Neural crest cell (in vitro differentiated cells): ENCODE measurements at places on chromosomes 13 and 19. TPM values are rescaled to one million over a fixed set of nuclear protein-coding genes. Genes with fewer than 3 reads are reported as not detected.

The DIAPH3 gene
- 16.4 and 17.3 TPM in 2 replicates for total RNA-seq

The ZNF560 gene
- 0.12 TPM in 1 of 2 replicates, not detected in the other for total RNA-seq

The NKPD1 gene
- total RNA-seq = 0.16 and 0.39 TPM in 2 replicates

The PGLYRP2 gene
- not detected in 2 replicates for total RNA-seq

The SWSAP1 gene
- 2.9 and 3.5 TPM in 2 replicates for total RNA-seq

The ICAM1 gene
- 0.14 and 0.23 TPM in 2 replicates for total RNA-seq

The SIAH3 gene
- total RNA-seq = 0.36 and 0.42 TPM in 2 replicates

The OR7G1 gene
- total RNA-seq = not detected in 2 replicates

The ZNF583 gene
- total RNA-seq = 9.2 and 9.8 TPM in 2 replicates

The LRRC63 gene
- total RNA-seq = 0.37 and 0.52 TPM in 2 replicates

The ZNF382 gene
- total RNA-seq = 22.1 and 24.7 TPM in 2 replicates

The CAPS gene
- total RNA-seq = 1.6 and 2.6 TPM in 2 replicates

The ACER1 gene
- not detected in 2 replicates for total RNA-seq

The ZNF829 gene
- total RNA-seq = 2.2 and 2.6 TPM in 2 replicates

The CYP2A6 gene
- total RNA-seq = not detected in 2 replicates

The TNFSF9 gene
- 1.3 and 1.4 TPM in 2 replicates for total RNA-seq

The RFPL4AL1 gene
- not detected in 2 replicates for total RNA-seq

The HIPK4 gene
- total RNA-seq = 0.11 and 0.30 TPM in 2 replicates

The SERTAD3 gene
- 22.3 and 25.8 TPM in 2 replicates for total RNA-seq

The CBARP gene
- 26.2 and 27.1 TPM in 2 replicates for total RNA-seq

The SSC5D gene
- total RNA-seq = 1.3 and 1.5 TPM in 2 replicates

The PDX1 gene
- total RNA-seq = not detected in 2 replicates

The RNF113B gene
- total RNA-seq = not detected in 2 replicates

The ERICH6B gene
- total RNA-seq = not detected in 2 replicates

The CD79A gene
- total RNA-seq = 0.32 and 0.70 TPM in 2 replicates

The SELENOV gene
- not detected in 2 replicates for total RNA-seq

The ZNF229 gene
- total RNA-seq = 6.7 and 7.4 TPM in 2 replicates

The KLHL1 gene
- 0.23 TPM in 1 of 2 replicates, not detected in the other for total RNA-seq

The ZNF667 gene
- total RNA-seq = not detected in 2 replicates

The YJEFN3 gene
- total RNA-seq = 15.0 and 18.1 TPM in 2 replicates

The ZNF536 gene
- total RNA-seq = 18.7 and 22.0 TPM in 2 replicates

The RCBTB1 gene
- total RNA-seq = 40.0 and 44.1 TPM in 2 replicates

The TEX29 gene
- 0.50 TPM in 1 of 2 replicates, not detected in the other for total RNA-seq

The FAM216B gene
- not detected in 2 replicates for total RNA-seq

The ZNF460 gene
- 58.5 and 59.1 TPM in 2 replicates for total RNA-seq

The LILRA1 gene
- not detected in 2 replicates for total RNA-seq

The SIN3B gene
- total RNA-seq = 59.9 and 64.4 TPM in 2 replicates
